ENCODE measurements at places on chromosomes 2 and 18.

- no peak for DNase-seq
Measured at GRCh38 chr18:1530650-1531049, 626.0 kb downstream of the ADCYAP1 start.

- peak; percentile 40 for DNase-seq
Measured at GRCh38 chr2:172172513-172173173, 69.9 kb upstream of the DLX2 start.

- DNase-seq = no peak
Measured at GRCh38 chr2:42547446-42548295, 20.8 kb upstream of the MTA3 start.

GRCh38 chr2:30628341-30628740 is 178.9 kb downstream of the CAPN13 start:
- DNase-seq = no peak

GRCh38 chr2:236763857-236764256 is 194.2 kb downstream of the ACKR3 start:
- DNase-seq = no peak

- no peak for DNase-seq
Measured at GRCh38 chr2:48734576-48735303, 20.8 kb downstream of the LHCGR start.

GRCh38 chr2:222635295-222635694 is 20.6 kb downstream of the FARSB start:
- no peak for DNase-seq

GRCh38 chr18:54284981-54285785 is 15.9 kb downstream of the POLI start:
- no peak for DNase-seq

GRCh38 chr2:226274143-226274542 is 525.5 kb downstream of the IRS1 start:
- no peak for DNase-seq

DNA sequence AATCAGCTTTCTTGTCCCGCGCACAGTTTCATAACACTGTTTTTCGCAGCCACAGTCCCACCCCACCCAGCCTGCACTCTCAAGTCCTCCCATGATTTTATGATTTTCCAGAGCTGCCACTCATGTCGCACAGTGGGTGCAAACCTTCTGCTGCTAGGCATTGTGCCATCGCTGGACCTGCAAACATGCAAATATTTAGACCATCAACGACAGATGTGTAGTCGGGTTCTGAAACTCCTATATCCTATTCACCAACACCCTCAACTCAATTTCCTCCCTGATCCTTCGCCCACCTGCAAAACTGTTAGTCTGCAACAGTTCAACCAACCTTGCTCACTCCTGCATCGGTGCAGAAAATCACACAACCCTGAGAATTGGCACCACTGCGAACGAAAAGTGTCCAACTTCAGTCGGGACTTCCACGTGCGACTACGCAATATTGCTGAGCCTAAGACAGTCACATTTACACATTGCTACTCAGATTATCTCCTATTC is 871 bp upstream of the ALS2 start:
- DNase-seq = no peak

- no peak for DNase-seq
Measured at GRCh38 chr2:32937602-32938448, 8.9 kb upstream of the LTBP1 start.

- DNase-seq = no peak
Measured at GRCh38 chr2:196651387-196652094, 12.0 kb downstream of the CCDC150 start.

DNA sequence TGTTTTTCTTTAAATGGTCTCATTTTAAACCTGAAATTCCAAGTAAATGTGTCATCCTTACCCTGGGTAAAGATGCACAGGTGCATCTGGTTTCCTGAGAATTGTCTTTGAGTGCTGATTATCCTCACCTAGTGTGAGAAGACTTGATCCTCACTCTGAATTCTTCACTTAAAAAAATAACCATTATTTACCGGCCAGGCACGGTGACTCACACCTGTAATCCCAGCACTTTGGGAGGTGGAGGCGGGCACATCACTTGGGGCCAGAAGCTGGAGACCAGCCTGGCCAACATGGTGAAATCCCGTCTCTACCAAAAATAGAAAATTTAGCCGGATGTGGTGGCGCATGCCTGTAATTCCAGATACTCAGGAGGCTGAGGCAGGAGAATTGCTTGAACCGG is 9.9 kb upstream of the WNT6 start:
- no peak for DNase-seq

DNA sequence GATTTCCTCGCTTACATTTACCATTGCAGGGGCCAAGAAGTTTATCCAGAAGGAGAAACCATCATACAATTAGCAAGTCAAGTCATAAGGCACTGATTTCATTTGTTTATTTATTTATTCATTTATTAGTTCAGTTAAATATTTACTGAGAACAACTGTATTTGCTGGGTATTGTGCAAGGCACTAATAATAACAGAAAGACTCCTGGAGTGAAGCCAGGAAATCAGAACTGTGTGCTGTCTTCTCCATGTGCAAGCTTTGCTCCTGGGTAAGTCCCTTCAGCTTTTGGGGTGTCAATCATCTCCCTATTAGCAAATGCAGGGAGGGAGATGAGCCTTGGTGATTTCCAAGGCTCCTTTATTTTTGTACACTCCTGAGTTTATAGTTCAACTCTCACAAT is 341.6 kb upstream of the MEIS1 start:
- no peak for DNase-seq

DNA sequence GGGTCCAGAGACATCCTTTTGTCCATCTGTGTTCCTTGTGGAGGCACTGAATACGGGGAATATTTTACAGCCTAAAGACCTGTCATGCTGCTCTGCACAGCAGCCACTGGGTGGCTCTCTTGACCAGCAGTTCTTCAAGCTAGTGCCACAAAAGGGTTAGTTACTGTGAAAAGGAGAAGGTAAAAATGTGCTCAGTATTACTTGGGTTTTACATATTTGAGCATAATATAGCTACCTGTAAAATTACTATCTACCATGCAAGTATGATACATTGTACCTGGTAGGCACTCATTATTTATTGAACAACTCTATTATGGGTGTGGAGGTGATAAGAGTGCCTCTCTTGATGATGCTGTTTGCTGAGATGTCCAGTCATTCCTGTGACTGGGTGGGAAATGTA is 23.6 kb downstream of the FZD5 start:
- no peak for DNase-seq

DNA sequence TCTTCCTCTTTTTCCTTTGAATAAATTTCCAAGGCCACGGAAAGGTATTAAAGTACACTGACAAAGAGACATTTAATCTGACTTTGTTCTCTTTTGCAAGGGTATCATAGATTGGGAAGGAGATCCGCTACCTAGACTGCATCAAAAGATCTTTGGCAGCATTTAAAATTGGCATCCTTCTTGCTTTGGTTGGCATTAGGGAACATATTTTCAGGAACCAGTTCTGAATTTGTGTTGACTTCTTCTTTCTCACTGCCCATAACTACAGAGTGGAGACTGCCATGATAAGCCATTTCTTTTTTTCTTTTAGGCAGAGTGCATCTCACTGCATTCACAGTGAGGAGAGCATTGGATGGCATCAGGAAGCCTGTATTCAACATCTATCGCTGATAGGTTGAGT is 83.4 kb downstream of the DOCK10 start:
- DNase-seq = no peak

DNA sequence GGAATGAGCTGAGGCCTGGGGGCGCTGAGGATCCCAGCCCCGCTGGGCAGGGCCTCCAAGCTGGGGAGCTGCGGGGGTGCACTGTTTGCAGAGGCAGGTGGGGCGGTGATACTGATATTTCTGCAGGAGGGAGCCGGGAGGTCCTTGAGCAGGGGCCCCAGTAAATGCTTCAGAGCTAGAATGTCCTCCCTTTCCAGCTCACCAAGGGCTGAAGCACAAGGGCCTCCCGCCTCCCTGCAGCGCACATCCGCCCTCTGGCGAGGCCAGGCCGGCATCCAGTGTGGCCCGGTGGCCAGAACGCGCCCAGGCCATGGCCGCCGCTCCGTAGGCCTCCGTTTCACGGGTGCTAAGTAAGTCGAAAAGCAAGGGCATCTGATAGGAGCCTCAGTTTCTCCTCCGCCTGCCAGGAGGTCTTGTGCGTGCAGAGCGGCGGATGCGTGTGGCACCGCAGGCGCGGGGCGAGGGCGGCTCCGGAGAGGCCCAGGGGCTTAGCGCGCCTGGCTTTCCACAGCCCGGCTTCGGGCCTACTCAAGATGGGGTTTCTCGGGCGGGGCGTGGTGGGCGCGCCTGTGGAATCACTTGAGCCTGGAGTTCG is 29.5 kb upstream of the CHMP1B start:
- no peak for DNase-seq

GRCh38 chr2:29463181-29463900 is 348.1 kb downstream of the CLIP4 start:
- no peak for DNase-seq

DNA sequence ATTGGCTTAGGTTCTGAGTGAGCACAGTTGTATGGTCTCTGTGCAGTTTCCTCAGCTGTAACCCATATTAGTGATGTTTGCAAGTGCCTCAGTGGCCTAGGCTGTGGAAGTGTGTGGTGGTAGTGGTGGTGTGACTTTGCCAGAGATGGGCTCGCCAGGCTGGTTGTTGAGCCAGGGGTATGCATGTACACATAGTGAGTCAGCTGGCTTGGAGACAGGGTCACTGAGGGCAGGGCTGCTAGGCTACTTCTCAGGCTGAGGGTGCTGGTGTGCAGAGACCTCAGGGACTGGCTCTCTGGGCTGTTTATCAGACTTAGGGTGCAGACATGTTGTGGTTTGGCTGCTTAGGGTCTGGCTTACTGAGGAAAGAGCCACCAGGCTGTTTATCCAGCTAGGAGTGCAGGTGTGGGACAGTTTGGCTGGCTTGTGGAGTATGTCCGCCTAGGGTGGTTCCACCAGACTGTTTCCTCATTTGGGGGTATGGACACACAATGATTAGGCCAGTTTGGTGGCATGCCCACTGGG is 15.0 kb downstream of the APLF start:
- no peak for DNase-seq

GRCh38 chr2:19868701-19869580 is 32.8 kb downstream of the TTC32 start:
- DNase-seq = peak; percentile 24

DNA sequence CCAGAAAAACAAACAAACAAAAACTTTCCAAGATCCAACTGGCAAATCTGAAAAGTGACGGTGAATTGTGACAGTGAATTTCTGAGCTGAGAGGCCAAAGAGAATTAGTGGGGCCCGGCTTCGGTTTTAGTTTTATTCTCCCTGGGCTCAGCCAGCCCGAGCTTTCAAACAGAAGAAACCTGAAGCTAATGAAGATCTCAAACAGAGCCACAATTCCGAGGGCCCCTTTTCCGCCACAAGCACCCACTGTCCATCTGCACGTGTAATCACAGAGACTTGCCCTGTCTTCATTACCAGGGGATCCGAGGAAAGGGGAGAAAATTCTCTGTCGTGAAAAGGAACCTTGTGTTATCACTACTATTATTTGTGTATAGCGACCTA is 4.2 kb upstream of the ONECUT2 start:
- DNase-seq = no peak

DNA sequence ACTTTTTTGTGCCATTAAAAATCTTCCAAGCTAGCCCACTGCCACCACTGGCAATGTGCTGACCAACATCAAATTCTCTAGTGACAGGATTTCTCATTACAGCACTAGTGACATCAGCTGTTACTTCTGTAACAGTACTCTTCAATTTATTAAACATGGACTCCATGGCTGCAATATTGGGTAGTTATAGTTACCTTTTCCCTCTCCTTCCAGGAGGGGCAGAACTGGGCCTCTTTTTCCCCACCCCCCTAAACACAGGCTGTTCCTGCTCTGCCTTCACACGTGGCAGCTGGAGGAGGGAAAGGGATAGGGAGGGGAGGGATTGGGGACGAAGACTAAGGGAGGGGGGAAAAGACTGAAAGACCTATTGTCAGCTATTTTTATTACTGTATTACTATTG is 38.1 kb downstream of the TRAK2 start:
- DNase-seq = no peak

GRCh38 chr2:69773206-69773605 is 31.3 kb downstream of the ANXA4 start:
- no peak for DNase-seq

GRCh38 chr2:120654381-120655134 is 81.1 kb upstream of the GLI2 start:
- no peak for DNase-seq

DNA sequence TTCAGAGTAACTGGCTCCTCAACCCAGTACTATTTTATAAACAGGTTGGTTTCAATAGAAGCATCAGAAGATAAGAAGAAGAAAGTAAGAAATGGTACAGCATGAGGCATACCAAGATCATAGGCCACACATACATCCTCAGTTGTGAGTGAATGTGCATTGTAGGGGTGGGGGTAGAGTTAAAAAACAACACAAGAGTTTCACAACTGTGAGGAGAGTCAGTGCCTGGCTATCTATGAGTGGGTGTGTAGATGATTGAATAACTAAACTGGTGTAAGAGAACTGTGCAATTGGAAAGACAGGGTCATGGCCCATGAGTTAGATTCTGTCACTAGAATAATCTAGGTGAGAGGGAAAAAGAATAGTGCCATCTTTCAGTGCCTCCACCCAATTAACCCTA is 748.2 kb upstream of the ACVR2A start:
- no peak for DNase-seq

DNA sequence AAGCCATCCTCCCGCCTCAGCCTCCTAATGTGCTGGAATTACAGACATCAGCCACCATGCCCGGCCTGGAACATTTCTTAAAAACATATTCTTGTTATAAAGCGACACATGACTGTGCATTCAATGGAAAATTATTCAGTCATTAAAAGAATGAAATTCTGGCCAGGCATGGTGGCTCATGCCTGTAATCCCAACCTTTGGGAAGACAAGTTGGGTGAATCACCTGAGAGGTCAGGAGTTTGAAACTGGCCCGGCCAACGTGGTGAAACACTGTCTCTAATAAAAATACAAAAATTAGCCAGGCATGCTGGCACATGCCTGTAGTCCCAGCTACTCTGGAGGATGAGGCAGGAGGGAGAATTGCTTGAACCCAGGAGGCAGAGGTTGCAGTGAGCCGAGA is 21.6 kb upstream of the RPRD1A start:
- no peak for DNase-seq

DNA sequence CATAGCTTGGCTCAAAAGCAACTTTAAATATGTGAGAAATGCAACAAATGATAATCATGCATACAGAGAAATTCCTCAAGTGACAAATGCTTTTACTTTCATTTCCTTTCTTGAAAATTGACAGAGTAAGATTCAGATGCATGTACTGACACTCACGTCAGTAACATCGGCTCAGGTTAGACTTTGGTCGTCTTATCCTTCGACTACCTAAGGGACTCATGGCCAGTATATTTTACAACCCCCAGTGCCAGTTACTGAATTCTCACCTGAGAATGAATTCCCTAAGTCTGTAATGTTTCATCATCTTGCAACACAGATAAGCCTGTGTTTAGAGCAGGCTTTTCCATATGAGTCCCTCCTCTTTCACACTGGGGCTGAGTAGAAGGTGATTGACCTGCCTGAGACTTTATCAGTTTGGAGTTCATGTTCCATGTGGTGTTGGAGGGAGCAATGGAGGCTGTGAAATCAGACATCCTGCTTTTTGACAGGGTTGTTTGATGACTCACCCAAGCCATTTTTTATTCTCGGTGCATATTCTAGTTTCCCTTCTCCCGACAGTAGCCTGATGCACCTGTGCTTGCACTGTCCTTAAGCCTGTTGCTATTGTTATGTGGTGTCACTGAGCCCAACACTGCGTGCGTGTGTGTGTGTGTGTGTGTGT is 30.5 kb upstream of the ATP8B1 start:
- no peak for DNase-seq

GRCh38 chr18:136433-136832 is 21.9 kb upstream of the USP14 start:
- no peak for DNase-seq
